Anterior cingulate cortex (tissue), 58 donors: ENCODE measurements at places on chromosomes 12 and 14.
A peak's percentile ranks its signal among the peaks of the same experiment; 100 is the strongest.

DNA sequence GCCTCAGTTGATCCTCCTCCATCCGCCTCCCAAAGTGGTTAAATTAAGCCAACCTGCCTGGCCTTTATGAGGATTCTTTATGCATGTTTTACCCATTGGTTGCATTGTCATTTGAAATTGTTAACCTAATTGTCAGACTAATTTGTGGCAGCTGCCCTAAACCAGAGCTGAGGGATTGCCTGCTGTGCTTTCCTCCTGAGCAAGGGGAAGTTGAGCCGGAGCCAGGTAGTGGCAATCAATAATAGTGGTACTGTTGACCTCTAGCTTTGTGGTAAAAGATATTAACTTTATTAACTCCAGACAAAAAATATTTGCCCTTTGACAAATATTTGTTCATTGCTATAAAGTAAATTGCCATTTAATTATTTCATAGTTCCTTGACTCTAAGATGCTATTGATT is 5.6 kb upstream of the HEBP1 start:
- no peak for DNase-seq

GRCh38 chr12:84757978-84758377 is 154.6 kb downstream of the SLC6A15 start:
- no peak for DNase-seq

GRCh38 chr14:51653079-51653774 is 1.5 kb downstream of the FRMD6 start:
- DNase-seq = no peak

DNA sequence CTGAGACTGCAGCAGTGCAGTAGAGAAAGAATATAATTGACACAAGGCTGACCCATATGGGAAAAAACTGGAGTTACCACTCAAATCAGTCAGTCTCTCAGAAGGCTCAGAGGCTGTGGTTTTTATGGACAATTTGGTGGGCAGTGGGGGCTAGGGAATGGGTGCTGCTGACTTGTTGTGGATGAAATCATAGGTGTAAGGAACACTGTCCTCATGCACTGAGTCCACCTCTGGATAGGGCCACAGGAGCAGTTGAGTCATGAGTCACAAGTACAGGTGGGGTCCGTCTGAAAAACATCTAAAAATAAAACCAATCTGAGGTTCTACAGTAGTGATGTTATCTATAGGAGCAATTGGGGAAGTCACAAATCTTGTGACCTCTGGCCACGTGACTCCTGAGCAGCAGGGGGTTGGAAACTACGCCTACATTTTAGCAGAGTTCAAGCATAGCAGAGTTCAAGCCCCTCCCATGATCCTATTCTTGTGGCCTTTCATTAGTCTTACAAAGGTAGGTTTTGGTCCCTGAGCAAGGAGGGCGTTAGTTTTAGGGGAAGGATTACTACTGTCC is 18.1 kb upstream of the SGPP1 start:
- no peak for DNase-seq

DNA sequence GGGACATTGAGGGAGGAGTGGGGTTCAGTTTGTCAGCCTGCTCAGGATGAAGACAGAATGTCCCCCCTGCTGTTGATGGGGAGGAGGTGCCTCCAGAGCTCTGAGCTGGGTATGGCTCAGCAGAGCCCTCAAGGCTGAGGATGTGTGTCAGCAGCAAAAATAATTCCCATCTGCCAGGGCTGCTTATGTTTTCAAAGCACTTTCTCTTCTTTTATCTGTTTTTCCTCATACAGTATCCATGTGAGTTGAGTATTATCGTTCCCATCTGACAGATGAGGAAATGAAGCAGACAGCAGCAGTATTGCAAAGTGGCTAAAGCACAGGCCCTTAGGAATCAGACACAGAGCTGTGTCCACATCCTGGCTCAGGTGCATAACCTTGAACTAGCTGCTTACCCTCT is 94.1 kb downstream of the SLC8A3 start:
- DNase-seq = no peak

DNA sequence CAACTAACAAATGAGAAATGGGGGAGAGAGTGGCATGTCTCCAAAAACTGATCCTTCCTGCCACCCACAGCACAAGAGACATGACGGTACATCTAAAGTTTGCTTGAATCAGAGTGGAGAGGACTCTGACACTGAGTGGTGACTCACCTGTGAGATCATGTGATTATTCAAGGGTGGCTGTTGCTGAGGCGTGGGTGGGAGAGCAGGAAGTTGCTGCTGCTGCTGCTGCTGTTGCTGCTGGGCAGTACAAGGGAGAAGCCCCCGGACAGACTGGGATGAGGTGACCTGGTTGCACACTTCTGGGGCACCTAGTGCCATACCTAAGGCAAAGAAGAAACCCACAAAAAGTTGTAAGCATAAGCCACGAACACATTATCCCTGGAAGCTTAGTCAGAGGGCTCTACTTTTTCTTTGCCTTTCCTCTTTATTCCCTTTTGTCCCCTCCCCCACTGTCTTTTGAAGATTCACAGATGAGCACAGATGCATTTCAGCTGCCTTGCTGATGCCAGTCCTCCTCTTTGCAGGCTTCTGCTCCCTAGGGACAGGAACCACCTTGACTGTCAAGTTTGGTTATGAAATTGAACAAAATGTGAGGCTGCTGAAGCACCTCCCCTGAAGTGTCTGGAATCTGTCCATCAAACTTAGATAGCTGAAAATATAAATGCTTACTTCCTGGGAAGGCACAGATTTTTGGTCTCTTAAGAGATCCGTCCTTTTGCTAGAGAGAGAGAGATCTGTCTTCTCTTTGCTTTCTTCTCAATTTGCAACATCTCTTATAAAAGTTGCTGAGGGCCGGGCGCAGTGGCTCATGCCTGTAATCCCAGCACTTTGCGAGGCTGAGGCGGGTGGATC is 29.4 kb upstream of the STAC3 start:
- DNase-seq = peak; percentile 48

GRCh38 chr14:99972748-99973466 is 92.3 kb upstream of the EVL start:
- no peak for DNase-seq

GRCh38 chr12:20450591-20451180 is 82.3 kb downstream of the PDE3A start:
- DNase-seq = no peak

GRCh38 chr12:105227879-105228278 is 8.1 kb downstream of the APPL2 start:
- DNase-seq = no peak

DNA sequence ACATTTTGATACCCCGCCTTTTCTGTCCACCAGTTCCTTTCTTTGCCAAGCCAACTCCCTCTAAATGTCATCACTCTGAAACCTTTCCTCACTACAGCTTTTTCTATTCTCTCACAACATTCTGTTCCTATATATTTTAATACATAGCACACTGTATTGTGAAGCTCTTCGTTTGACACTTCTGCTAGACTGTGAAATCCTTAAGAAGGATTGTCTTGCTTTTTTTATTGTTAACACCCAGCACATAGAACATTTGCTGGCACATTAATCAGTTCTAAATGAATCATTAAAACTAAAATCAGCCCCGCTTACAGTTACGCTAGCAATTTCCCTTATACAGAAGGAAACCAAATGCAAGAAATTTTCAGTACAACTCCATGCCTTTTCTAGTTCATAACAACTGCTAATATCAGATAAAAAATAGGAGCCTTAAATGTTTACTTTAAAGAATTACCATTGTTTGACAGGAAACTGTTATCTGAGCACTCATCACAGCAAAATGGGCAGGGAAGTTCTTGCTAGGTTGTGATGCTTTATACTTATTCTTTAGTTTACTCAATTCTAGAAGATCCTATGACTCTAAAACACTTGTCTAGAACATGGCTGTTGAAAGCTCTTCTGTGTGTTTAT is 93.5 kb downstream of the PPP1R12A start:
- peak; percentile 44 for DNase-seq

DNA sequence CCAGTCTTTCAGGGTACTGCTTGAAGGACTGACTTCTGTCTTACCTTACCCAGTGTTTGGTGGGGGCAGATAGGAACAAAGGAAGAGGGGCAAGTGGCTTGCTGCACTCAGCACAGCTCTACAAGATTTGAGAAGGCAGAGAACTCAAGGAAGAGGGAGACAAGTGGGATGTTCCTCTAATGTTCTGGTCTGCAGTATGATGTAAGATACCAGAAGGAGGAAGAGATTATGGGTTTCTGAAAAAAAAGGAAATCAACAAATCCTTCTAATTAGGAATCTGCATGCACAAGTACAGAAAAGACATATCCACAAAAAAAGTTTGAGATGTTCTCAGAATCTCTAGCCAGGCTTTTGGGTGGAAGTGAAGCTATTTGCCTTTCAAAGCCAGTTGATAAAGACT is 37.1 kb downstream of the USP15 start:
- DNase-seq = no peak

GRCh38 chr14:23621204-23621931 is 14.8 kb upstream of the DHRS2 start:
- no peak for DNase-seq

DNA sequence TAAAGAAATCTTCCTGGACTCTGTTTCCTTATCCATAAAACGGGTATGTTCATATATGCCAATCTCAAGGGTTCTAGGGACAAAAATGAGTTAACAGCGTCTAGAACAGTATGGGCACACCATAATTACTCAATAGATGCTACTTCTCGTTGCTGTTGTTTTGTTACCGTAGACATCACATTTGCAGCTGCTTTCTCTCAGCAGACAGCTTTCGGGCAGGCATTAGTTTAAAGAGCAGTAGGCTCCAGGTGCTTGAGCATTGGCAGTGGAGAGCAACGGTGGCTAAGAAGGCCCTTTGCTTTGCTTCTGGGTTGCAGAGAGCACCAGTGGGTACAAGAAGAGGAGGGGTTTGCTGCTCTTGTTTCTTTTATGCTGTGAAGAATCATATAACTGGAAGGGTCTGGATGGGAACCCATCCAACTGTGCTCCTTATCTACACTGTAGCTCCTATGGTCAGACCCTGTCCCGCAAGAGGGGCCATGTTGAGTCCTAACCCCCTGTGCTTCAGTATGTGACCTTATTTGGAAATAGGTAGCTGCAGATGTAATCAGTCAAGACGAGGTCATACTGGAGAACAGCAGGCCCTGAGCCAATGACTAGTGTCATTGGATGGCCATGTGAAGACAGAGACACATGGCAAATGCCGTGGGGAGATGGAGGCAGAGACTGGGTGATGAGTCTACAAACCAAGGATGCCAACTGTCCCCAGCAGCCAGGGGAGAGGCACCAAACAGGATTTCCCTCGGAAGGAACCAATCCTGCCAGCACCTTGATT is 120.0 kb downstream of the RBM19 start:
- no peak for DNase-seq

GRCh38 chr12:131829356-131829747 is 1.2 kb downstream of the MMP17 start:
- DNase-seq = no peak

GRCh38 chr12:30191696-30192455 is 408.1 kb upstream of the TMTC1 start:
- no peak for DNase-seq

DNA sequence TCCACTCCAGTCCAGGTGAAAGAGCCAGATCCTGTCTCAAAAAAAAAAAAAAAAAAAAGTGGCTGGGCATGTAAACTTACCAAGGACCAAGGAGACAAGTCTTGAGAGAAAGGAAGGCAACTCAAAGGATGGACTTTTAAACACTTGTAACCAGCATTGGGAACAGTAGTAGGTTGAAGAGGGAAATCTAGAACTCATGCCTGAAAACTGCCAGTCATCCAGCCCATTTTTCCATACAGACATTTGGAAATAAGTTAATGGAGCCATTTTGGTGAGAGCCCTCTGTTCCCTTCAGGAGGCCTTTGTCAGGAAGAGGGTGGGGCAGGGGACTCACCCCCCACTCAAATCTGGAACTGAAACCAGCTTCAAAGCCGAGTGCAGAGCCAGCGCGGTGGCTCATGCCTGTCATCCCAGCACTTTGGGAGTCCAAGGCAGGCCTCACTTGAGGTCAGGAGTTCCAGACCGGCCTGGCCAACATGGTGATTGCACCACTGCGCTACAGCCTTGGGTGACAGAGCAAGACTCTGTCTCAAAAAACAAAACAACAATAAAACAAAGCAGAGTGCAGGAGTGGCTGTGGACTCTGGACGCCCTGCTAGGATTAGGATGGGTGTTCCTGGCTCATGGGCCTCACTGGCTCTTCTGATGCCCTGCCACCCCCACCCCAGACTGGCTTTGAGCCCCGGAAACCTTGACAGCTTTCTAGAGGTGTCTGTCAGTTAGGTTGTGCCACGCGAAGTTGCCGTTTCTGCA is 1.6 kb upstream of the MLXIP start:
- DNase-seq = no peak

- no peak for DNase-seq
These were observed 1586.5 kb upstream of the SEL1L start for GRCh38 chr14:83120187-83120586.

- DNase-seq = no peak
These were observed 430.3 kb upstream of the PDE3A start for GRCh38 chr12:19938031-19938430.

- no peak for DNase-seq
These were observed 14.6 kb downstream of the RAPGEF3 start for GRCh38 chr12:47744005-47744651.

DNA sequence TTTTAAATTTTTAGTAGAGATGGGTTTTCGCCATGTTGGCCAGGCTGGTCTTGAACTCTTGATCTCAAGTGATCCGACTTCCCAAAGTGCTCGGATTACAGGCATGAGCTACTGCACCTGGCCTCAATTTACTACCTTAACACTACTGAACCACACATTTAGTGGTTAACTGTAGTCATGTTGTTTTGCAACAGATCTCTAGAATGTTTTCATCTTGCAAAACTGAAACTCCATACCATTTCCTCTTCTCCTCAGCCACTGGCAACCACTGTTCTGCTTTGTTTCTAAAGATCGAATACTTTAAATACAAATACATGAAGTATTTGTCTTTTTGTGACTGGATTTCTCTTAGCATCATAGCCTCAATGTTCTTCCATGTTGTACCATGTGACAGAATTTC is 15.4 kb upstream of the SMCO2 start:
- DNase-seq = no peak

DNA sequence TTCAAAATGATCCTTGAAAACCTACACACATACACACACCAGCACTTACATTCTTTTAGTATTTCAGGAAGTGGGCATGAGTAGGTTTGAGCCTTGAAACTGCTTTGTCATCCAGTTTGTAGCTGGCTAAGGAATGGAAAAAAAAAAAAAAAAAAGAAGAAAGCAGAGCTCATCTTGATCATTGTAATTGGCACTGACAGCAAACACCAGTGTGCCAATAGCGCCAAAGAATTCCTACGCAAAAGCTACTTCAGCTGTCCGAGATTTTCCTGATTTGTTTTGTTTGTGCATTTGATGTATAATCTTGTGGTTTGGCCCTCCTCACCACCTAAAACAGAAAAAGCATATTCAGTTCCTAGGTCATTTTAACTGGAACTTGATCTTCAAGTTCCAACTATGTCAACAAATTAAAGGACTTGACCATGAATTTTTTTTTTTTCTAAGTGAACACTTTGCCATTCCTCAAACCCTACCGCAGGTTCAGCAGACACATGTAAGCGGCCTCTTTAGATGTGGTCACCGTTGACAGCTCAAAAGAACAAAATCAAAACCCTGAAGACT is 57.3 kb downstream of the FLRT2 start:
- DNase-seq = no peak

- DNase-seq = no peak
These were observed 243.0 kb downstream of the TTC8 start for GRCh38 chr14:89067293-89067972.

GRCh38 chr14:82766996-82767395 is 1233.3 kb upstream of the SEL1L start:
- DNase-seq = no peak
